BJ (cell line): ENCODE measurements at places on chromosomes 4 and X.

DNA sequence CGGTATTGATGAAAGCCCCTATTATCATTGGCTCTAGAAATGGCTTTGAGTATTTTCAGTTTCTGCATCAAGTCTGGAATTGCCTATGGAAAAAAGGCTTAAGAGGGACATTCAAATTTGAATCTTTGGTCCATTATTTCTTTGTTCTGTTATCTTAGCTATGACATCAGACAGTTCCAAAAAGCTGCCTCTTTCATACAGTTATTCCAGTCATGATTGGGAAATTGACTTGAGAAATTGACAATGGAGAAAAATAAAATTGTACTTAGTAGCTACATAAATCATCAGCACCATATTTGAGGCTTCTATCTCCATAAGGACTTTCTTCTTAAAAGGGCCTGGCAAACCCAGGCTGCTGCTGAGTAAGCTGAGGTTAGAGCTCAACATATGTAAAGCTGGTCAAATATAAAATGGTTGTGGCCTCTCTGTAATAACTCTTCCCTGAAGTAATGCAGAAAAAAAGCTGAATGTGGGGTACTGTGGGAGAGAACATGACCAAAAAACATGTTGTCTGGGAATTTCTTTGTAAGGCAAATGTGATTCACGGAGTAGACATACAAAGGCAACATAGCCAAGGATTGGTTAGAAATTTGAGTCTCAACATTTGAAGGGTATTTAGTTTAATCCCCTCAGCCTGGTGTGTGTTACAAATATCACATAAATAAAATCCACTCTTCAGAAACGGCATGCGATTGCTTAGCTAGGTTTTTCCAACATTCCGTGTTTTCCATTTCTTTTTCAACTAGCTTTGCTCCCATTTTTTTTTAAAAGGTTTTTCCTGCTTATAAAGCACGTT lies 100.9 kb downstream of the LNX1 start:
- no peak for DNase-seq

DNA sequence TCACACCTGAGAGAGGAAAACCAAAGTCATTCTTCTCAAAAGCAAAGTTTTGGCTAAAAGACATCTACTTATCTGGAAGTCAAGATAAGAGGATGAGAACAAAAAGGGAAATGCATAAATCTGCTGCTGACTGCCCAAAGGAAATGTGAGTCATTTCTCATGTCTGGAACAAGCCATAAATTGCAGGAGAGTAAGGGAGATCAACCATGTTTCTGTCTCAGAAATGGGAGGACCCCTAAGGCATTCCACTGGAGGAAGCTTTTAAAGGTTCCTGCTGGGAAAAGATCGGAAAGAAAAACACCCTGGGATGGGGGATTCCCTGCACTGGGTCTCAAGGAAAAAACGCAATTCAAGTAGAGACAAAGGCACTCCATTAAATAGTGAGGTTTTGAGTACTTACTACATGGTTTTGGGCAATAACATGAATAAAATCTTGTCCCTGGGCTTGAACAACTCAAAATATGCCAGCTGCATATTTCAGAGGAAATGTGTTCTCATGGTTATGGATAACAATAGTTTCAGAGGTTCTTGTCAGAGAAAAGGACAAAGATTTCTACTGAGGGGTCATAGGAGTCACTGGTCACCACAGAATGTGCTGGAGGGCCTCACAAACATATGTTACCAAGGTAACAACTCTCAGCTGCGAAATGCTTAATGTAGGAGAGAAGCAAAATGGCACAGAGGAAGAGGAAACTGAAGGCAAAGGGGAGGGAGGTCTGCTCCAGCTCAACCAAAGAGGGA lies 19.3 kb downstream of the GPR143 start:
- no peak for DNase-seq

DNA sequence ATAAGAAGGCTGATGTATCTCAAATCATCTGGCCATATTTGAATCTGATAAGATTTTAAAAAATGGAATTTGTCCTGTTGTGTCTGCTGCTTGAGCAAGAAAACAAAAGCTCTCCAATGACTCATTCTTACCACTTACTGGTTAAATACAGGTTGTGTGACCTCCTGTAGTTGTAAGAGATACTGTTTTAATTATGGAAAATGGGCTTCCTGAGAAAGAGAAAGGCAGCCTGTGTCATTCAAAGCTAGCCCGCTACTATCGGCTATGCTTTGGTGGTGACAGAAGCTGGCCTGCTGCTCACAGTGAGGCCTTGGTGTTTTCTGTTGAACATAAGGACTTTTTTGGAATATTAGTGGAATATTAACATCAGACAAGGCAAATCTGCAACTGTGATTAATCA lies 1722.1 kb upstream of the PCDH10 start:
- DNase-seq, result no peak

GRCh38 chr4:7206911-7207567 lies 14.7 kb downstream of the SORCS2 start:
- DNase-seq, result peak; percentile 49

GRCh38 chrX:139739138-139739537 lies 31.2 kb upstream of the MCF2 start:
- peak; percentile 30 for DNase-seq

DNA sequence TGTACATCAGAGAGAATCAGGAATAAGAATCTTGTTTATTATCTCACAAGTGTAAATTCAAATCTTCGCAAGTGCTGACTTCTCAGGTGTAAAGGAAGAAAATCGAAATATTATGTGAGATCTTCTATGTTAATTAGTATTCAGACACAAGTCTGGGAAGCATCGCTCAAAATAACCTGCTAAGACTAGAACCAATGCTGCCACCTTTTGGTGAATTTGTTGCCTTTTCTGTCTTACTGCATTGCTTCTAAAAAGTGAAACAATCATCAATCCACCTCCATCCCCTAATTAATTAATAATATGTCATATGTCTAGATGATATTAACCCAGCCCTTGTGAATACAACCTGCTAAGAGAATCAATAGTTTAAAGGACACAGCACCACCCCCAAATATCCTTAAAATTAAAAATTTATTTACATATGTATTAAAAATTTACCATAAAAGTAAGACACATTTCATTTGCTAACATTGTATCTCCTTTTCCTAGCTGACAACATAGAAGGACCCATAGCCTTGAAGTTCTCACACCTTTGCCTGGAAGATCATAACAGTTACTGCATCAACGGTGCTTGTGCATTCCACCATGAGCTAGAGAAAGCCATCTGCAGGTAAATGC lies 3.5 kb downstream of the EPGN start:
- DNase-seq, result no peak

DNA sequence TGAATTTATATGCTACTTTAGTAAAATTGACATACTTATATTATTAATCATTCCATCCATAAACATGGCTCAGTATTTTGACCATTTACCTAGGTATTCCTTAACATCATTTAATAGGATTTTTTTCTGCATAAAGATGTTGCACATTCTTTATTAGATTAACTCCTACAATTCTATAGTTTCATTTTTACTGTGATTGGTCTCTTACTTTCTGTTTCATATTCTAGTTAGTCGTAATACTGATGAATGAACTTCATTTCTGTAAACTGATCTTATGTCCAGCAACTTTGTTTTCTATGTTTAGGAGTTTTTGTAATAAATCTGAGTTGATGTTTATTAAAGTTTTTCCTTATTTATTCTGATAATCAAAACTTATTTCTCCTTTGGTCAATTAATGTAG lies 278.2 kb upstream of the CXXC4 start:
- no peak for DNase-seq

DNA sequence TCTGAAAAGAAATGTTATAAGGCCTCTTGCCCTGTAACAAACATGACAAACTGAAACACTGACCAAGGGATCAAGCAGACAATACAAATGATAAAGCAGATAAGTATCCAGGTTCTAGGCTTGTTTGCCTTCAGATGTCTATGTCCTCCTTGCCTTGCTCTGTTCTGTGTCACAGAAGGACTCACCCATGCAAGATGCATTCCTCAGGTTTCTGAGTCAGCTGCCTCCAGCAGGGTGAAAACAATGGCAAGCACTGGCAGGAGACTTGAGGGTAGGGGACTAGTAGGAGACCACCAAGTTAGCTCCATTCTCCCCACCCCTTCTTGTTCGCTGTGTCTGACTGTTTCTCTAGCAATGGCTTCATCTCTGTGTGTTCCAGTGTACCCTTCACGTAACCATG lies 76.6 kb upstream of the CXXC4 start:
- no peak for DNase-seq

- DNase-seq, result no peak
Measured at GRCh38 chr4:184937745-184938144, 80.5 kb upstream of the HELT start.

DNA sequence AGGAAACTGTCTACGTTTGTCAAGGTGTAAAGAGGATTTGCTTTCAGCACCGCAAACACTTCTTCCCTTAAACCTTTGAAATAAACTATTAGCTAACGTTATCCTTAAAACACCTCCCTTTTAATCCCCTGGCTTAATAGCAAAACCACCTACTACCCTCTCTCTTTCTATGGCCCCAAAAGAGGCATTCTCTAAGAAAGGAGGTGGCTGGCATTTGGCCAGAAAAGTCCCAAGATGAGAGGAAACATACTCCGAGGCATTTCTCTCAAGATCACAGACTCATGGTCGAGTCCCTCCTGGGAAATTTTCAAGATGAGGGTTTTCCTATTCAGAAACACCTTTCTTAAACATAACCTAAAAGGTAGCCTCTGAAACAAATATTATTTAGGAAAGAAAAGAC lies 60.6 kb upstream of the VCX3B start:
- no peak for DNase-seq

DNA sequence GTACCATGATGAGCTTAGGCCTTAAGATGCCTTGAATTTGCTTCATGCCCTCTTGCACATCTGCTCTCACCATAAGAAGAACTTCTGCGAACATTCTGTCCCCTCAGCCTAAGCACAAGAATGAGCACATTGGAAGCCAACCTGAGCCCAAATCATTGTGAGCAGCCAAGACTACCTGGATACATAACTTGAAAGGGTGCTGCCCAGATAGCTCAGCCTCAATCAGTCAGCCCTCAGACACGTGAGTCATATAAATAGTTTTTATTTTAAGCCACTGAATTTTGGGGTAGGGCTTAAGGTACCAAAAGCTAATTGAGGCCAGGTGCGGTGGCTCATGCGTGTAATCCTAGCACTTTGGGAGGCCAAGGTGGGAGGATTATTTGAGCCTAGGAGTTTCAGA lies 27.5 kb upstream of the BBS12 start:
- no peak for DNase-seq

- DNase-seq, result peak; percentile 41
Measured at GRCh38 chr4:176313596-176314336, 6.0 kb upstream of the SPCS3 start.

DNA sequence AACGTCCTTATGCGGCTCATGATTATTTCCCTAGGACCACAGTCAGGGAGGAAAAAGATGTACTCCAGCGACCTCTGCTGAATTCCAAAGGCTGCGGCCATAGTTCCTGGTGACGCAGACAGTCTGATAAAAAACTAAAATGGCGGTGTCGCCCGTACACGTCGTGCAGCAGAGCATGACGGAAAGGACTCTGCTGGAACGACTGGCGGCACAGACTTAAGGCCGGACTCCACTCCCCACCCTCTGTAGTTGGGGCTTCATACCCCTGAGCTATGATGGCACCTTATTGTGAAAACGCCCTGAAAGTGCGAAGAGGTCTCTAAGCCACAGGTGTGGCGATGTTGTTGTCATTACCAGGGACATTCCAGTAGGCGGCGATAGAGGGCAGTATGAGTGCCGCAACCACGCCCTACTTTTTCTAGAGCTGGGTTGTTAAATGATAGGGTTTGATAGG lies 90.0 kb upstream of the EDA2R start:
- DNase-seq, result peak; percentile 11

DNA sequence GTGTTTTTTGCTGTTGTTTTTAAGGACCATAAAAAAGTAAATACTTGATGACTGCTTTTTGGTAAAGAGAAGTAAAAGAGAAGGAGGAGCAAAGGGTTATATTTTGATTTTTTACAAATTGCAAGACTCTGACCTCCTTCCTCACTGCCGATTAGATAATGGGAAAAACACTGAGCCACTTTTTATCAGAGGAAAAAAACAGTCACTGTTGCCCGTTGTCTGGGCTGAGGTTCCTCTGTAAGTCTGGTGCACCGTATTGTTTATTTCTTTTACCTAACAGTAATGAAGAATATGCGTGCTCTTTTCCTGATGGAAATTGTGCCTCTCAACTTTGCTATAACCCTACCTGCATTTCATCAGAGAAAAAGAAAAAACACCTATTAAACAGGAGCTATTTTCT lies 178.7 kb upstream of the EMCN start:
- no peak for DNase-seq

- no peak for DNase-seq
Measured at GRCh38 chrX:149470955-149471354, 34.2 kb downstream of the IDS start.

GRCh38 chr4:8708401-8709021 lies 115.9 kb downstream of the CPZ start:
- DNase-seq, result no peak

DNA sequence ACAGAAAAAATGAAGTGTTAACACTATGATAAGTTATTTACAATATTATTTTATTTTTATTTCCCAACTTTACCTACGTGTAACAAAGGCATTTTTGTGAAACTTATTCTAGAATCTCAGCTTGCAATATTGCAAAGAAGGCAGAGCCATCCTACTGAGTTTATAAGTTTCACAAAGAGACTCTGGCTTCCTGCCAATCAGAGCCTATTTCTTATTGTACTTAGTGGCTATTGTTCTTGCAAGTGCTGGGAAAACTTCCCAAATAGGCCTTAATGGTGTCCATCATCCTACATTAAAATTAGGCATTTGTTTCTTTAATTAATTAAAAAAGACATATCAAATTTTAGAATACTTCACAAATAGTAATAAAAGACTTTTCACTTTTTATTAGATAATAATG lies 233.2 kb downstream of the EPHA5 start:
- no peak for DNase-seq
